ENCODE measurements at places on chromosomes 4 and X.

- no peak for DNase-seq
Measured at GRCh38 chr4:8041172-8041571, 101.5 kb upstream of the AFAP1 start.

- DNase-seq = no peak
Measured at GRCh38 chr4:108029731-108030130, 40.0 kb downstream of the HADH start.

GRCh38 chr4:185468999-185469398 is 2.5 kb downstream of the CCDC110 start:
- DNase-seq = no peak

DNA sequence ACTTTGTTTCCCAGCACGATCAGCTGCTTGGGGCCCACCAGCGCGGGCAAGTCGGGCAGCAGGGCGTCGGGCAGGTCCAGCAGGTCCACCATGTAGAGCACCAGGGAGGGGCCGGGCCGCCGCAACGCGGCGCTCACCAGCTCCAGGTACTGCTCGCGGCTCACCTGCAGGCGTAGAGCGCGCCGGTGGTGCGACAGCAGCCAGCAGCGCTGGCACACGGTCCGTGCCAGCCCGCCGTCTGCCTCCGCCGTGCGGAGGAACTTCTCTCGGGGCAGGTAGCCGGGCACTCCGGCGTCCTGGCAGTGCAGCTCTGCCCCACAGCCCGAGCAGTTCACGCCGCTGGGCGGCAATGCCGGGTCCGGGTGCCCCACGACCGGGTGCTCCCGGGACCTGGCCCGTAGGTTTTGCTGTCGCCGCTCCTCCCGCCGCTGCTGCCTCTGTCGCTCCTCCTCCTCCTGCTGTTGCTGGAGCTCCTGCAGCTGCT is 527 bp downstream of the NOA1 start:
- DNase-seq = no peak

DNA sequence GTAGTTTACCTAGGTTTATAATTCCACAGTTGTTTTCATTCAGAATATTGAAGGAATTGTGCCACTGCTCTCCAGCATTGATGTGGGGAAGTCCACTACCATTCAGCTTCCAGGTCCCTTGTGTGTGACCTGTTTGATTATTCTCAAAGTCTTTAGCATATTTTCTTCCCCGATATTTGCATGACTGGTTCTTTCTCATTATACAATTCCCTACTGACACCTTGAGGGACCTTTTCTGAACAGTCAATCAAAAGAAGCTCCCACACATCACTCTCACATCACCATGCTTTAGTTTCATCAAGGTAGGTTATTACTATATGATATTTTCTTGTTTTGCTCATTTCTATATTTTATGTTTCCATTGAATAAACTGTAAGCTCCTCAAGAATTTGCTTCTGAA is 44.1 kb downstream of the SLC39A8 start:
- DNase-seq = no peak

- no peak for DNase-seq
Measured at GRCh38 chrX:131405497-131405896, 116.4 kb upstream of the IGSF1 start.

- DNase-seq = no peak
Measured at GRCh38 chr4:185068837-185069236, 50.5 kb downstream of the HELT start.

GRCh38 chr4:9716093-9716492 is 65.3 kb upstream of the DRD5 start:
- no peak for DNase-seq

- no peak for DNase-seq
Measured at GRCh38 chrX:97522307-97522706, 638.6 kb downstream of the RPA4 start.

- peak; percentile 37 for DNase-seq
Measured at GRCh38 chr4:186725469-186726425, 2.1 kb upstream of the FAT1 start.

- DNase-seq = no peak
Measured at GRCh38 chr4:9800848-9801247, 19.4 kb downstream of the DRD5 start.

DNA sequence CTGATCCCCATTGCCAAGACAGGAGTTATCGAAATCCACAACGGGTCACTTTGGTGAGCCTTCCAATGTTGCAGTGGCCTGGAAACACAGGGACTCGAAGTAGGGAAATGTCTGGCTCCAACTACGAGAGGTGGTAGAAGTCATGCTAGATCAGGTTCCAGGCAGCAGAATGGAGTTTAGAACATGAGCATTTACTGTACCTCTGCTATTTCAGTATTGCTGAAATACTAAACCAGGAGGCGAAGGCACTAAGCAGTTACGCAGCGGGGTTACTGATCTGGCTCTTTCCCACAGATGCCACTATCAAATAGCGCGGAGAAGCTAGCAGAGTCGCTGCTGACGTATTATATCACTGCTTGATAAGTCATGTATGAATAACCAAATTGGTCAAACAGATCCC is 56.3 kb downstream of the PTCHD1 start:
- no peak for DNase-seq

- no peak for DNase-seq
Measured at GRCh38 chrX:109735202-109735744, 2.2 kb upstream of the ACSL4 start.

- no peak for DNase-seq
Measured at GRCh38 chrX:68994135-68994890, 165.5 kb downstream of the EFNB1 start.

DNA sequence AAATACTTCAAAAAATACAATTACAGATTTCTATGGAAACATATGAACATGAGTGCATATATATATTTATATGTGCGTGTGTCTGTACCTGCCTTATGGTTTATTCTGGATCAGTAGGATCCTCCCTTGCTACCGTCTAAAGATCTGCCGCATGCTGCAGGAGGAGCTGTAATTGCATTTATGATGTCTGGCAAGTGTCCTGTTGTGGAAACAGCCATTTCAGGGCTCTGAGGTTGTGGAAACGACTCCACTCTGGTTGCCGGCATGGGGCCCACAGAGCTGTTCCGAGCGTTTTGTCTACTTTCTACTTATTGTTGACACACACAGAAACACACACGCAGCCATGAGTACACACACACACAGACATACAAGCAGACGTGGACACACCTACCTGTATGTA is 21.3 kb downstream of the CD99 start:
- DNase-seq = no peak

- no peak for DNase-seq
Measured at GRCh38 chr4:70303090-70303489, 31.7 kb upstream of the CABS1 start.

DNA sequence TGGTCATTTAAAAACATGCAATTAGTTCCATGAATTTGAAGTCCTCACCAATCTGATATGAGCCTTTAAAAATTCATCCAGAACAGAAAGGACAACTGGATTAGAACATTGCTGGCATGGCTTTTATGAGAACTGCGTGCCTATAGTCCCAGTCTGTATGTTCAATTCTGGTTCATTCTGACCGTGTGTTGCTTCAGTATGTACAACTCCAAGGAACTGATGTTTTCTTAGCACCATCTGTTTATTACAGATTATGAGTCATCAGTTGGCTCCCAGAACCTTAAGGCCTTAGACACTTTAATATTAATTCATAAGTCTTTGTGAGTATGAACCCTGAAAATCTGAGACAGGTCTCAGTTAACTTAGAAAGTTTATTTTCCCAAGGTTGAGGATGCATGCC is 115.0 kb downstream of the CEP44 start:
- DNase-seq = peak; percentile 15

DNA sequence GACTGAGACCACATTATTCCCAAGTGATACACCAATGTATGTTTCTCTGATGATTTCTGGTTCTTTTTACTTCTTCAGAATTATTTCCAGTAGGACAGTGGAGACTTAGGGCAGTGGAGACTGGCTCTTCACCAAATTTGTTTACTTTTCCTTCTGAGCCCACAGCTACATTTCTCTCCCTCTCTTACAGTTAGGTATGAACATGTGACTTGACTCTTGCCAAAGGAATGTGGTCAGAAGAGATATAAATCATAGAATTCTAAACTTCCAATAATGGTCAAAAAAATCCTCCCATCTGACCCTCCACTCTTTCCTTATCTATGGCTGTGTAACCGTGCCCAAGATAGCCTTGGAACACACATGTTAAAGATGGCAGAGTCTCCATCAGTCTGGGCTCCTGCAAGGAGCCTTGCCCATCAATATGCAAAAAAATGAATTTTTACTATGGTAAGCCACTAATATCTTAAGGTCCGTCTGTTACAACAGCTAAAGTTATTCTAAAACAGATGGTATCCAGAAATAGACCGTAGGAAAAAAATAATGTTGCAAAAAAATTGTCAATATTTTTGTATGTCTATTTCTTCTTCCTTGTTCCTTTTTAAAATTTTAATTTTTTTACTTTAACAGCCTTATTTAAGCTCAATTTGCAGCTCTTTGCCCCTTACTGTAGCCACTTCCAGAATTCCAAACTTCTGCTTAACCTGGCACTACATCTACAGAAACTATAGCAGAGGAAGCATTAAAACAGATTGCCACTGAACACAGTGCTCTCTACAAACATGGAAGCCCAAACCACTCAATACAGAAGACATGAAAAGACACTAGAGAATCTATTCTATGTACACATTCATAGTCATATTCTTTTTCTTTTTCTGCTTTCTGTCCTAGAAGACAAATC is 260.7 kb downstream of the COL25A1 start:
- DNase-seq = no peak

DNA sequence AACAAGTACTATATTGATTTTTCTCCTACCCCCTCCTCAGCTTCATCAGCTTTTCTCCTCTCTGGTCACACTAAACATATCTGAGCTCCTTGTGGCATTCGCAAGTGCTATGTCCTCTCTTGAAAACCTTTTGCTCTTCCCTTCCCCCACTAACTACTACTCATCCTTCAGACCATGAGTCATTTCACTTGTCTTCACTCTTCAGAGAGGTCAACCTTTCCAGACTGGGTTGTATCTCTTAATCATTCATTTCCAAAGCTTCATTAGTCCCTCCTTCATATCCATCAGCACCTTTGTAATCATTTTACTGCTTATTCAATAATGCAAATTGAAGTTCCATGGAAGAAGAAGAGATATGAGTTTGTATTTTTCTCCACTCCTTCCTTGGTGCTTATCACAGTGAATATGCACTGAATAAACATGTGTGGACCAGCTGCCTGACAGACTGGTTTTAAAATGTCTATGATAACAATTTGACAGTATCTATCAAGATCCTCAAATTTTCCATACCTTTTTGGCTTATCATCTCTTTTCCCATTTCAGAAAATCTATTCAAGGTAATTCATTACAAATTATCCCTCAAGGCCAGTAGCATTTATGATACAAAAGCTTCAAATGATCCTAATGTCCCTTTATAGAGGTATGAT is 28.4 kb downstream of the DDX60L start:
- no peak for DNase-seq

DNA sequence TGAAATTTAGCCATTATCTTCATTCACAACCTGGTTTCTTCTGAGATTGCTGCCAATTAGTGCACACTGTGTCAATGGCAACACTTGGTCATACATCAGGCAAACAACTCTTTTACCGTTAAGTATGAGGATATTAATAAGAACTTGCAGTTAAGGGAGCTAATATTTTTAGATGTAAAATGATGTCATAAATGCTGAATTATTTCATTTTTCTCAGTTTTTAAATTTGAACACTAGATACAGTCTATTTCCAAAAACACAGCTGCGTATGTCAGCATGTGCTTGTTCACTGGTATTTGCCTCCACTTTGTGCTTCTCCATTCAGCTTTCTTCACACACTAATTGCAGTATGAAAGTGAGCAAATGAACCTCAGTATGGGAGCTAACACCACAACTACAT is 1.6 kb downstream of the KLHL13 start:
- no peak for DNase-seq

GRCh38 chr4:131603705-131604104 is 1545.4 kb upstream of the PCDH10 start:
- no peak for DNase-seq

GRCh38 chrX:130172127-130172845 is 524 bp downstream of the RAB33A start:
- DNase-seq = no peak

- DNase-seq = no peak
Measured at GRCh38 chr4:168715896-168716295, 219.0 kb downstream of the PALLD start.

- DNase-seq = no peak
Measured at GRCh38 chr4:10013722-10014121, 7.6 kb downstream of the SLC2A9 start.

GRCh38 chr4:54626113-54626512 is 31.6 kb upstream of the KIT start:
- DNase-seq = no peak

DNA sequence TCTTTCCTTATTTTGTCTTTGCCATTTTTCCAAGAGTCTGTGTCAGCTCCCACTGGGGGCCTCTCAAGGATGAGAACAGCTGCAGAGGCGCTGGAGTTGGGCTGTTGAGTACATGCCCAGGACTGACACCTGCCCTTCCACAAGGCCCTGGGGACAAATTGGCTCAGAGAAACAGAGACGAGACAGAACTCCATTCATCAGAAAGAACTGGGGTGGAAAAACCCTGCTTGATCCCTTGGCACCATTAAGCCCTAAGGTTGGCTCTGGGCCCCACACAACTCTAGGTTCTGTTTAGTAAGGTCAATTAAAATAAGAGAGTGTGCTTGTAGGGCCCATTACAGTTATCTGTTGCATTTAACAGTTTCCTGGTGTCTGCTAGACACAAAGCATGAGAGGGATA is 63.6 kb downstream of the DCX start:
- no peak for DNase-seq

DNA sequence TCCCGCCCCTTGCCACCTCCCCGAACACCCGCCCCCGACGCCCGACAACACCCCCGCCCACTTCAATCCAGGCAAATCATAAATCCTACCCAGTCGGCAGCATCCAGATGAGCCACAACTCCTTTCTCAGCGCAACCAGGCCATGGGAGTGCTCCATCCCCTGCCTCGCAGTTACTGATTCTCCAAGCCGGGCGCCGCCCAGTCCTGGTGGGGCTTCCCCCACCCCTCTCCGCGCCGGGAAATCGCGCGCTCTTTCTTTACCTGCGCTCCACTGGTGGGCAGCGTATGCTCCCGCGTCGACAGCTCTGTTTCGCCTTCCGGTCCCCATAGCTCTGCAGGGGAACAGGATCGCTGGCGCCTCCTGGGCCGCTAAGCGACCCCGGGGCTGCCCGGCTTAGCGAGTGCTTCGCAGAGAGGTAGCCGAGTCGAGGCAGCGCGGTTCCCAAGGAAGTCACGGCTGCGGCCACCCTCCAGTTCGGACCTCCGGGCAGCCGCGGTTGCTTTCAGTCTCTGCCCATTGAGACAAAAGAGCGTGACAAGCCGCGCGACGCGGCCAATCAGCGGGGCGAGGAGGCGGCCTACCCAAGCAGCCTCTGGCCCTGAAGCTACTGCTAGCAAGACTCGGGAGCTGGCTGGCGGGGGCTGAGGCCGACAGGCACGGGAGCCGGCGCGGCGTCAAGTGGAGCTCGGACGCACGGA is 43.7 kb upstream of the TMSB15B start:
- peak; percentile 11 for DNase-seq

- peak; percentile 47 for DNase-seq
Measured at GRCh38 chr4:71130827-71131603, 137.6 kb downstream of the DCK start.

GRCh38 chrX:40579900-40580536 is 752 bp upstream of the ATP6AP2 start:
- DNase-seq = no peak

- DNase-seq = no peak
Measured at GRCh38 chr4:180234730-180235129, 2008.5 kb upstream of the TENM3 start.

Measured in GM04503 (cell line).